ENCODE measurements at places on chromosomes 2 and 18. TPM values are rescaled to one million over a fixed set of nuclear protein-coding genes. Genes with fewer than 3 reads are reported as not detected.

Gene AQP12B
- not detected for total RNA-seq

DNA sequence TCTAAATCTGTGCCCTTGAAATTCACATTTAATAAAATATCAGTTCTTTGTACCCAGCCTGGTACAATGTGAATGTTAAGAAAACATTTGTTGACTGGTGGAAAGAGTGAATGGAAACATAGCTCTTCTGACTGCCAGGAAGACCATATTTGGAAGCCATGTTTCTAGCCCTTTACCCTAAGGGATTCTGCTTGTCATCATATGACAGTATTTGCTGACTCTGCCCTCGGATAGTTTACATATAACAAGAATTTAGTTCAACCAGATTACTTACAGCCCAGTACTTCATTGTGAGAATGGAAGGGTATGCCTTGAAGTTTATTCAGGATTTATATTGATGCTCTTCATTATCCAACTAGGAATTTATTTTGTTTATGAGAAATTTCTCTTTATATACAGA is 13.8 kb upstream of the KCNS3 start:
- DNase-seq: no peak

GRCh38 chr2:151900331-151900730 is 72.1 kb upstream of the ARL5A start:
- no peak for DNase-seq

DNA sequence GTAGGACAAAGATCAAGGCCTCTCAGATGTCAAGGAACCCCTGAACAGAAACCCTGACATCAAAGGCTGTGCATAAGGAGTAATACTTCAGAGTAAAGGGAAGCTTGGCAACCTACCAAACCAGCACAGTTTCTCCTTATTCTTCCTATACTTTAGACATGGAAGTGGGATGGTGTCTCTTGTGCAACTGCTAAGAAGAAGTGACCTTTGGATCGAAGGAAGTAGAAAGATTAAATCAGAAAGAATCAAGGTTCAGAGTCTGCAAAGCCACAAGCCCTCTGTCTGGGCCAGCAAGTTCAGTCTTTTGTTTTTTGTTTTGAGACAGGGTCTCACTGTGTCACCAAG is 66.2 kb upstream of the SLC39A10 start:
- DNase-seq: no peak

Gene PARD6G
- total RNA-seq: 89.6 TPM

Gene LPIN2
- total RNA-seq: 8.6 TPM

DNA sequence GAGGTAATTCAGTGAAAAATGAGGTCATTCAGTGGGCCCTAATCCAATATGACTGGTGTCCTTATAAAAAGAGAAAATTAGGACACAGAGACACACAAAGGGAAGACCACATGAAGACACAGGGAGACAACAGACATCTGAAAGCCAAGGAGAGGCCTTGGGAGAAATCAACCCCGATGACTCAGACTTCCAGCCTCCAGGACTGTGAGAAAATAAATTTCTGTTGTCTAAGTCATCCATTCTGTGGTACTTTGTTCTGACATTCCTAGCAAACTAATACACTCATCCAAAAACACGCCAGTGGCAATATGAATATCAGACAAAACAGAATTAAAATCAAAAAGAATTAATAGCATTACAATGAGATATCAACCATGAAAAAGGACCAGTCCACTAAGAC is 303.7 kb downstream of the SS18 start:
- no peak for DNase-seq

GRCh38 chr2:48347712-48348111 is 182.2 kb upstream of the STON1 start:
- DNase-seq: no peak

- no peak for DNase-seq
Measured at GRCh38 chr2:69781321-69782248, 39.7 kb downstream of the ANXA4 start.

DNA sequence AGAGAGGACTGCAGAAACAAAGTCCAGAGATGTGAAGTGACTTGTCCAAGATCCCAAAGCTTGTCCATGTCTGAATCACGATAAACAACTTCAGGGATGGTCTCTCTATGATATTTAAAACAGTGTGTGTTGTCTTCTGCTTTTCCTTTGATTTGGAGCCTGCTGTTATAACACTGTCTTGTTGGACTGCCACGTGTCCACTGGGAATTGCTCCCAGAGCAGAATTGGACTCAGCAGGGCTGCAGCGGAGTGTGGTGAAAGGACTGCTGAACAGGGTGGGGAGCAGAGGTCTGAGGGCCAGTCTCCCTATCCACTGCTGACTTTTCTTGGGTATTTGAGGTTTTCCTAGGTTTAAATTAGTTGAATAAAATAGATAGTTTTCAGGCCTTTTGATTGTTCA is 68.3 kb downstream of the IL1R2 start:
- DNase-seq: no peak

DNA sequence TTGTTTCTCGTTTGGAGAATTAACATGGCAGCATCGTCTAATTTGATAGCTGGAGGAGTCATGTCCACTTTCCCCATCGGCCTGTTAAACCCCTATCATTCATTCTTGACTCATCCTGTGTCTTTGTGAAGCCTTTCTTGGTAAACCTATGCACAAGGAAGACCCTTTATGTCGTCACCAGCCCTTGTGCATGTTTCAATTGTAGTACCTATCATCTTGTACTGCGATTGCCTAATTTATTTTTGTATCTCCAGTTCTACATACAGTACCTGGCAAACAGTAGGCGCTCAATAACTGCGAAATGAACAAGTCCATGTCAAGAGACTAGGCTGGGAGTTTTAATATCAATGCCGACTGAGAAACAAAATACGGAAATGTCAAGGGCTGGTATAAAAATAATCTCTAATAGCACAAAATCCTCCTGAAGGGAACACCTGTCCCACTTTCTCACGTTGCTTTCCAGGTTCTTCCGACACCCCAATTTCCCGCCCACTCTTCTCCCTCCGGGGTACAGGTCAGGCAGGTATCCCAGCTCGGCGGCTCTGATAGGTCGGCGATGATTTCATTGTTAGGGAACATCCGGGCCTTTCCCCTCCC is 1.3 kb upstream of the PPM1B start:
- no peak for DNase-seq

- DNase-seq: no peak
Measured at GRCh38 chr2:197464175-197464574, 10.8 kb downstream of the COQ10B start.

Gene WDR35
- total RNA-seq: 2.5 TPM

- no peak for DNase-seq
Measured at GRCh38 chr2:56448403-56449001, 264.7 kb downstream of the CCDC85A start.

Gene ATRAID
- 107 TPM for total RNA-seq

Gene C2orf15
- total RNA-seq: 4.2 TPM

GRCh38 chr18:63099091-63099840 is 220.3 kb downstream of the BCL2 start:
- DNase-seq: no peak

GRCh38 chr2:99921903-99922302 is 220.5 kb downstream of the AFF3 start:
- no peak for DNase-seq

All from lower leg skin (tissue), 4 donors.